ENCODE measurements at places on chromosomes 3 and 15.
A peak's percentile ranks its signal among the peaks of the same experiment; 100 is the strongest.

DNA sequence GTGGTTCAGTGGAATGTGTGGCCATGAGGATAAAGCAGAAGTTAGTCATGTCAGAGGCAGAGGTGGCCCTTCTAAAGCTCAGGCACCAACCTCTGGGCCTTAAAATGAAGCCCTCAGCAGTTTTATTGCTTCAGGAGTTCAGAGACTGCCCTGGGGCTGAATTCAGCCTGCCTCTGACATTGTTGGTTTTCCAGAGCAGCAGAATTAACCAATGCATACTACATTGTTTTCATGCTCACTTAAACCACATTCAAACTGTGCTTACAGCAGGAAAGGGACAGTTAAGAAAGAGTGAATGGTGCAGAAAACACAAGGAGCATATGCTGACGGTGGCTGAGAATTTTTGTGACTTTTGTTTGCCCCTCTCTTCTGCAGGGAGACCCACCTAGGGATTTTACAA is 320.2 kb downstream of the CHST2 start:
- DNase-seq, result no peak

GRCh38 chr15:62584301-62585235 is 419.5 kb upstream of the C2CD4B start:
- DNase-seq, result no peak

GRCh38 chr15:57216288-57216687 is 160.0 kb upstream of the CGNL1 start:
- no peak for DNase-seq

GRCh38 chr3:16767006-16767405 is 117.7 kb upstream of the PLCL2 start:
- DNase-seq, result no peak

DNA sequence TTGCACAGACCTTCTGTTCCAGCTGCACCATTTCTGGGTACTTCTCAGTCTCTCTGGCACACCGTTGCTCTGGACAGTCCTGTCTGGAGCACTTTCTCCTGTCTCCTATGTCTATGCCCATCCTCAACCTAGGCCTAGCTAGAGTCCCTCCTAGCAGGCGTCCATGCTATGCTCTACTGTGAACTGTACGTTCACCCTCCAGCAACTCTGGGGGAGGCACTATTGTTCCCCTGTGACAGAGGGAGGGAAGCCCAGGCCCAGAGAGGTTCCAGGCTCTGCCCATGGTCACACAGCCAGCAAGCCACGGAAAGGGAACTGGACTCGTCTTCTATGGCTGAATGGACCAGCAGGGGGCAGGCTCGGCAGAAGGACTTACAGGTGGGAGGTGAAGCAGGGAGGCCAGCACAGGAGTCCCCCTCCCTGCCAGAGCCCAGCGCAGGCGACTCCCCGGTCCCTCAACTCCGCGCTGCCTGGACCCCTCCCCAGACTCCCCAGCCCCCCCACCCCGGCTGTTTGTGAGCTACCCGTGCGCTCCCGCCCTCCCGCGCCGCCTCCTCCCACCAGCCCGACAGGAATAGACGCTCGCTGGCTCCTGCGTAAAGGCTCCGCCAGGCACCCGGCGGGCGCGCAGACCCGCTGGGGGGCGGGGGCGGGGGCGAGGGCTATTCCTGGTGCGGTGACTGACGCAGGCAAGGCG is 1.7 kb upstream of the LINGO1 start:
- peak; percentile 61 for DNase-seq

- no peak for DNase-seq
Measured at GRCh38 chr15:52163321-52164190, 27.6 kb downstream of the GNB5 start.

DNA sequence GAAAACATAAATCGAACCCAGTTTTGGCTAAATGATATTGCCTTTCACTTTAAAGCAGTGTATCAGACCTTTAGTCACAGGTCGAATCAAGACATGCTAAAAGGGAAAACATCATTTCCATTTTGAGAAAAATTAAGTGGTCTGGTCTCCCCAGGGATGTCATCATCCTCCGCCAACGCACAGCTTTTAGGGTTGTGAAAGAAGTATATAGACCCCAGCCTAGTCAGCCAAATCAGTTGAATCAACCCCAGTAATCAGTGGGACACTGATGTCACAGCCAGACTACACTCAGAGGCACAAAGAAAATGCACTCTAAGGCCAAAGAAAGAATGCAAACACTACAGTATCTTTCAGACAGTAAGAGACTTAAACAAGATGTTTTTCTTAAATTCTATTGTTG is 187.4 kb downstream of the ZIC4 start:
- DNase-seq, result no peak

GRCh38 chr3:73215281-73215680 is 153.8 kb downstream of the EBLN2 start:
- no peak for DNase-seq

DNA sequence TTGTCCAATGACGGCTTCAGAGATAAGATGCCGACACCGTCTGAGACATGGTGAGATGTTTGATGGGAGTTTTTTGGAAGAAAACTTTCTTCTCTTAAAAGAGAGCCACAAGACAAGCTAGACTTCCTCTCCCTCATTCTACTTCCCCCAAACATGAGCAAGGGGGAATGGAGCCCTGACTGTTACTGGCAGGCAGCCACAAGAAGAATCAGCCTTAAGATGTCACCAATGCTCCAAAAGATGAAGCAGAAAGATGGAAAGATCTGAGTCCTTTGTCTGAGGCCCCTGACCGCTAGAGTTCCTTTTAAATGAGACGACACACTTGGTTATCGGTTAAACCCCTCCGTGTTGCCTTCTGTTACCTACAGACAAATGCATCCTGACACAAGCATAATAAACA is 108.7 kb downstream of the ST8SIA2 start:
- no peak for DNase-seq

DNA sequence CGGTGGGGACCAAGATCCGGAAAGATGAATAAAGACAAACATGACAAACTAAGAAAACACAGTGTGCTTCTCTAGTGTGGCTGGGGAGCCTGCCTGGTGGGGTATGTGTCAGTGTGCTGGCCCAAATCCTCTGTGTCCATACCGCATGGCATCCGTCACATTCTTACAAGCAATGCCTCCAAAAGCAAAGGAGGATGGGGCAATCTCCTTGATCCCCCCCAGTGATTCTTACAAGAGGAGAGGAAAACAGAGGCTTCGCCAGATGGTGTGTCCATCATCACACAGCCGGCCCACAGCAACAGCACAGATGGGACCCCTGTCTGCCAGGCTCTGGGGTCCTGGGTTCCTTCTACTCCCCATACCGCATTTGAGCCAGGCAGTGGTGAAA is 558 bp upstream of the IL17RC start:
- DNase-seq, result no peak

Data from germinal center (tissue), 1 donor.